Osteocyte (in vitro differentiated cells): ENCODE measurements at places on chromosomes 5 and 9. TPM values are rescaled to one million over a fixed set of nuclear protein-coding genes. Genes with fewer than 3 reads are reported as not detected.
A peak's percentile ranks its signal among the peaks of the same experiment; 100 is the strongest.

- DNase-seq, result no peak
- no peak overlapping the region for H3K27ac ChIP-seq
- no peaks in the 10 kb centered on the region for H3K4me1 ChIP-seq
- no peaks in the 10 kb centered on the region for H3K36me3 ChIP-seq
- H3K27me3 ChIP-seq, result peaks cover 3% of the 10 kb centered on the region
- no peak overlapping the region for H3K4me3 ChIP-seq
Measured at GRCh38 chr5:88089719-88090390, 178.8 kb downstream of the TMEM161B start.

The SLC34A1 gene
- total RNA-seq, result not detected in 2 replicates

- H3K4me3 ChIP-seq, result no peak overlapping the region
- no peak for DNase-seq
- no peak overlapping the region for H3K27ac ChIP-seq
- no peaks in the 10 kb centered on the region for H3K27me3 ChIP-seq
- H3K4me1 ChIP-seq, result peaks cover 21% of the 10 kb centered on the region
Measured at GRCh38 chr5:173554038-173554955, 62.2 kb downstream of the BOD1 start.

- no peak overlapping the region for H3K27ac ChIP-seq
- no peaks in the 10 kb centered on the region for H3K4me1 ChIP-seq
- H3K36me3 ChIP-seq, result peaks cover 48% of the 10 kb centered on the region
Measured at GRCh38 chr5:176492431-176492830, 44.2 kb downstream of the FAF2 start.

- peak overlapping the region; percentile 84 for H3K4me3 ChIP-seq
- peak overlapping the region; percentile 91 for H3K27ac ChIP-seq
- peaks cover 13% of the 10 kb centered on the region for H3K36me3 ChIP-seq
- no peaks in the 10 kb centered on the region for H3K27me3 ChIP-seq
- peak; percentile 97 for DNase-seq
- peaks cover 69% of the 10 kb centered on the region for H3K4me1 ChIP-seq
Measured at GRCh38 chr5:177494346-177495195, 2.8 kb downstream of the PDLIM7 start.

- peak overlapping the region; percentile 14 for H3K27ac ChIP-seq
- H3K4me1 ChIP-seq, result peaks cover 29% of the 10 kb centered on the region
- no peak overlapping the region for H3K4me3 ChIP-seq
Measured at GRCh38 chr5:139574641-139575312, 13.6 kb downstream of the UBE2D2 start.

DNA sequence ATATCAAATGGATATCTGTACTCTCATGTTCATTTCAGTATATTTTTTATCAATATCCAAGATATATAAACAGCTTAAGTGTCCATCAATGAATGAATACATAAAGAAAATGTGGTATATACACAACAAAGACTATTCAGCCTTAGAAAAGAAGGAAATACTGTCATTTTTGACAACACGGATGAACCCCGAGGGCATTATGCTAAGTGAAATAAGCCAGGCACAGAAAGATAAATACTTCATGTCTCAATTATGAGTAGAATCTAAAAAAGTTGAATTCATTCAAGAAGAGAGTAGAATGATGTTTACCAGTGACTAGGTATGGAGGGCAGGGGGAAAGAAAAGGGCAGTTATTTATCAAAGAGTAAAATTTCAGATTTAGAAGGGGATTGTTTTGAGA, 949.8 kb upstream of the TYRP1 start:
- no peak overlapping the region for H3K4me3 ChIP-seq
- DNase-seq, result no peak
- H3K4me1 ChIP-seq, result no peaks in the 10 kb centered on the region
- H3K27me3 ChIP-seq, result peaks cover 3% of the 10 kb centered on the region
- no peak overlapping the region for H3K27ac ChIP-seq

The TMOD1 gene
- not detected in 2 replicates for total RNA-seq

DNA sequence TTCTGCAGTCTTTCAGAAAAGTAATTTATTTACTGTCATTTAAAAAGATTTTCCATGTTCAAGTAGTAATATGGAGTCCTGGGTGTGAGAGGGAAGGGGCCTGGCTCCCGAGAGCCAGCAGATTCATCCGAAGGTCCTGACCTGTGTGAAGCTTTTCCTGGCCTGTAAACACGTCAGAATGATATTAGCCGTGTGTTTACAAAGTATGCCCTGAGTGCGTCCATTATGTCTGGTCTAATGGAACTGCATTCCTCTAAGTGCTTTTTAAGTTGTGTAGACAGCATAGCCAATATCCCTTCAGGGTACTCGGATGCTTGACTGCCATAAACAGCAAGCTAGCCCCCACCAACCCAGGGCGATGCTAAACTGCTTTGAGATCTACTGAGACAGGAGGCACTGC, 495.2 kb downstream of the AGTPBP1 start:
- H3K4me3 ChIP-seq, result no peak overlapping the region
- peaks cover 9% of the 10 kb centered on the region for H3K4me1 ChIP-seq
- no peak overlapping the region for H3K27ac ChIP-seq
- no peak for DNase-seq
- H3K27me3 ChIP-seq, result peaks cover 2% of the 10 kb centered on the region

DNA sequence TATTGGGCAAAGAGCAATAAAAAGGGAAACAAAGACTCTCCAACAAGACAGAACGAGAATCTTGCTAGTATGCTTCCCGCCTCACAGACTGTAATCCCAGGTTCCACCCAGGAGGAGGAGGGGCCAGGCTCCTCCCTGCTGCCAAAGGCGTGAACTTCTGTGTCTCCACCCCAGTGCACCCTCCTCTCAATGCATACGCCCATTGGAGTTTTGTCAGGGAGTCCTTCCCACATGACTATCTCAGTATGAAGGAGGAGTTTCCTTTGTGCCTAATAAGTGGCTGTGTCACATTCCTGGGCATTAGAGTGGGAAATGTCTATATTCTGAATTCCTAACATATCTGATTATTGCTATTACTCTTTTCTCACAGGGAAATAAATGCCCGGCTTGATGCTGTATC, 106.4 kb upstream of the DHFR start:
- no peak overlapping the region for H3K4me3 ChIP-seq
- H3K4me1 ChIP-seq, result peaks cover 1% of the 10 kb centered on the region
- no peak for DNase-seq

GRCh38 chr5:5141339-5141599, 1.1 kb downstream of the ADAMTS16 start:
- DNase-seq, result no peak
- no peak overlapping the region for H3K4me3 ChIP-seq
- no peak overlapping the region for H3K27ac ChIP-seq
- peaks cover 36% of the 10 kb centered on the region for H3K27me3 ChIP-seq
- H3K36me3 ChIP-seq, result no peaks in the 10 kb centered on the region
- H3K4me1 ChIP-seq, result peaks cover 9% of the 10 kb centered on the region

The C6 gene
- not detected in 2 replicates for total RNA-seq

- no peak overlapping the region for H3K4me3 ChIP-seq
- no peak for DNase-seq
- H3K4me1 ChIP-seq, result no peaks in the 10 kb centered on the region
- no peaks in the 10 kb centered on the region for H3K27me3 ChIP-seq
- peaks cover 4% of the 10 kb centered on the region for H3K36me3 ChIP-seq
Measured at GRCh38 chr9:93669958-93670207, 93.5 kb downstream of the PHF2 start.
